ENCODE measurements at places on chromosomes 13 and 19. TPM values are rescaled to one million over a fixed set of nuclear protein-coding genes. Genes with fewer than 3 reads are reported as not detected.
A peak's percentile ranks its signal among the peaks of the same experiment; 100 is the strongest.

- no peak for DNase-seq
These were observed 1.7 kb downstream of the UBE2M start for GRCh38 chr19:58556622-58557220.

DNA sequence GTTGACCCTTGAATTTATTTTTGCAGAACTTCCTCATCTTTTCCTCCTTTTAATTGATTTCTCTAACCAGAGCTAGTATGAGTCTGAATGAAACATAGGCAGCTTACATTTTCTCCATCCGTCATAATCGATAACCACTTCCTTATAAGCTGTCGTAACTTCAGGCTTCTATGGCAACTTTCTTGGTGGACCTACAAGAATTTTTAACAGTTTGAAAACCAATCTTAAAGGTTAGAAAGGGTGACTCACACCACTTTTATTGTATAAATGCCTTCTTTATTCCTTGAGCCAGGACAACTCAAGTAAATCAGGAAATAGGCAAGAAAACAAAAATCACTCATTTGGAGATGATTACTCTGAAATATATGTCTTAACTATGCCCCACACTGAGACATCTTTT lies 105.7 kb upstream of the KL start:
- no peak for DNase-seq

DNA sequence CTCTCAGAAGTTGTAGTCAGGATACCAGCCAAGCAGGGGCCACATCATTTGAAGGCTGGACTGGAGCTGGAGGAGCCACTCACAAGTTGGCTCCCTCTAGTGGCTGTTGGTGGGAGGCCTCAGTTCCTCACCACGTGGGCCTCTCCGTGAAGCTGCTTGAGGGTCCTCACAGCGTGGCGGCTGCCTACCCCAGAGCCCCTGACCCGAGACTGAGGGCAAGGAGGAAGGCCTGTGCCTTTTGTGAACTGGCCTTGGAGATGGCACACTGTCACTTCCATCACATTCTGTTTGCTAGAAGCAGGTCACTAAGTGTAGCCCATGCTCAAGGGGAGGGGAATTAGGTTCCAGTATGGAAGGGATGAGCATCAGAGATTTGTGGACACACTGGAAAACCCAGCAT lies 14.6 kb downstream of the GNA11 start:
- DNase-seq: peak; percentile 84

DNA sequence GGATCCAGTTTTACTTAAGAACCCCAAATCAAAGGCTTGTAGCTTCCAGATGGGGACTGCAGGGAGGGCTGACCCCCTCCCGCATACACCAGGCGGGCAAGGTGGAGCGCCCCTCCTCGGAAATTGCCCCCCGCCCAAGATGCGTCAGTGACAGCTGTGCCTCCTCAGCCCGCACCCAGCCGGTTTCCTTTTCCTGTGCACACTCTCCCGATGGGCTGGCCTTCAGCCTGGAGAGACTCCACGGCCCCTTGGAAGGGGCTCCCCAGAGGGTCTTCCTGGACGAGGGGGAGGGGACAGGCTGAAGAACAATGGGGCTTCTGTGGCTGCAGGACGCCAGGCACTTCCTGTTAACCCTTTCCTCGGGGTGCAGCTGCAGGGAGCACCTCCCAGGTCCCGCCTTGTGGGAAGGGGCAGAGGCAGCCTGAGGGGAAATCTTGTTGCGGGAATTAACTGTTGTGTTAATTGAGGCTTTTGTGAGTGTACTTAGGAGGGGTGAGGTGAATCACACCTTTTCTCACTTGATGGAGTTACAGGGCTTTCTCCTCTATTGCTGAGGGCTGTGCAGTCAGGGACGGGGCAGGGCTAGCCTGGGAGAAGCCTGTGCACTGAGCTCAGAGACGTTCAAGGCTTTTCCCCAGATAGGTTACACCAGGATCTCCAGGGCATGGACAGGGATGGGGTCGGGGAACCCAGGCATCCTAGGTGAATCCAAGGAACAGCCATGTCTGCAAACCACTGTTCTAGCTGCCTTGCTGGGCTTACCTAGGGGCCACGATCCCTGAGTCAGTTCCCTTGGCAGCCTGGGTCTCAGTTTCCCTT lies 14.3 kb downstream of the IER2 start:
- peak; percentile 84 for DNase-seq

DNA sequence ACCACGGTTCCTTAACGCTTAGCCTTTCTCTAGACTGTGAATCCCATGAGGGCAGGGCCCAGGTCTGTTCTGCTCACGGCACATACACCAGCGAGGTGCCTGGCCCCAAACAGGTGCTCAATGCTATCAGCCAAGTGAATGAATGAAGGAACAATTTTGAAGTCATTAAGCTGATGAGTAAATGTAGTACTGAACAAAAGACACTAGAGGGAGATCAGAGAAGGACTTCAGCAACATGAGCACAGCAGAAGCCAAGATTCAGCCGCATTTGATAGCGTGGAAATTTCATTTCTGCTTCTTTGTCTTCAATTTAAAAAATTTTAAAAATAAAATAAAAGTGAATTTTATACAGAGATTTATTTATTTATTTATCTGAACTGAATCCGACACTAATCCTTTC lies 20.1 kb upstream of the MYO16 start:
- peak; percentile 33 for DNase-seq

DNA sequence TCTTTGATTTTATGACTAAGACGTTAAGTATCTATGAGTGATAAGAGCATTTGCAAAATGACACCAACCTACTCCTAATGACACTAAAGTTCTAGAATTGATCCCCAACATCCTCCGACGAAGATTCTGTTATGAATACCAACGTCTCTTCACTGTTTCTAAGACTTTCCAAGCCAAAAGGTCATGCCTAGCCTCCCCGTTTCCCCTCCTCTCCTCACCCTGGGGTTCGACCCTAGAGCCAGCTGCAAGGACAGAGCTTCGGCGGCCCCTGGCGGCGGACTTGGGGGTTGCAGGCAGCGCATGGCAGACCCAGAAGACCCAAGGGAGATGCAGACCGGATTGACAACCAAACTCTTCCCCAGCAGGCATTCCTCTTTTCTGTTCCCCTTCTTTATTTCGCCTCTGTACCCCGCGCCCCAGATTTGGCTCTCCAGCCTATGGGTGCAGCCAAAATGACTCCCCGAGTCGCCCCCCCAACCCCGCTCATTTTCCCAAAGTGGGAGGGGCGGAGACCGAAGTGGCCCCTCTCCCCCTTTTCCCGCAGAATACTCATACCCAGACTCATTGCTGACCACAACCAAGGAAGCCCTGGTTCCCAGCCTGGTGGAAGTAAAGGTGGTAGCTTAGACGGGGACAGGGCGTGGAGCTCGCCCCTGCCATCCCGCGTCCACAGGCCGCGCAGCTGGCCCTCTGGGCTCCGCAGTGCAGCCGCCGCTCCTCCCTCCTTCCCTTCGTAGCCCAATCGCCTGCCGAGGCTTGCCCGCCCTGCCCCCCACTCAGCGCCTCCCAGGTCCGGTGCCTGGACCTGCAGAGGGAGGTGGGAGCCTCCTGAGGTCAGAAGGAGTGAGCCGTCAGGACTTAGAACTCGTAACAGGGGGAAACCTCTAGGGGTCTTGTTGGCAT lies 4.1 kb upstream of the EML2 start:
- peak; percentile 94 for DNase-seq

GRCh38 chr13:59893266-59893665 lies 270.5 kb downstream of the DIAPH3 start:
- DNase-seq: no peak

The PPP1R37 gene
- 24.4 TPM for polyA plus RNA-seq

The HSPB6 gene
- polyA plus RNA-seq: 0.10 TPM
